ENCODE measurements at places on chromosomes 1 and 21. TPM values are rescaled to one million over a fixed set of nuclear protein-coding genes. Genes with fewer than 3 reads are reported as not detected.

CACNA1E gene
- polyA plus RNA-seq = 0.27 TPM

DNA sequence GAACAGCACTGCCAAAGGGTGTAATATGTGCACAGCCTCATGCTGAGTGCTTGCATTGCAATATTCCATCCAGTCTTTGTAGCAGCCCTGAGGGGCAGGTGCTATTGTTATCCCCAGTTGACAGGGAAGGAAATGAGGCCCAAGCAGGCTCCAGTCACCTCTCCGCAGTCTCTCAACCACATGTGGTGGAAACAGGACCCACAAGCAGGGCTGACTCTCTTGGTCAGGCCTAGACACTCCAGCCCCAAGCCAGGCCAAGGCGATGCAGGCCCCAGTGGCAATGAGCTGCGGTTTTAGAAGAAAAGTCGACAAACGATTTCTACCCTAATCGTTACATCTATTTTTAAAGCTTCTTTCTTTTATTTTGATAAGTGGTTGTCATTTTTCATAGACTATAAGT lies 52.6 kb upstream of the GADD45A start:
- no peak for DNase-seq

DNA sequence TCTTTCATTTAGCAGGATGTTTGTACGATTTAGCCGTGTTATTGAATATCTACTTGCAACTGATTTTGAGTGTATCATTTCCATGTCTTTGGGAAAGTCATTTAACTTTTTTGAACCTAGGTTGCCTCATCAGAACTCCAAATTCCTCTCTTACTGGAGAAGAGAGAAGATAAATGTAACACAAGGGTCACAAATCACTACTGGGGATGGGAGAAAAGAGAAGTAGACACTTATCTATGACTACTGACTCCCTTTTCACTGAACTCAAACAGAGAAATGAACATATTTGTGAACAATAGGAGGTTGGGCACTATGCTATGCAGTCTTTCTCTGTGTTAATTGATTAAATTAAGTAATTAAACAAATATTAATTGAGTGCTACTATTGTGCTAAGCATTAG lies 42.2 kb downstream of the TENT5C start:
- DNase-seq = no peak

- DNase-seq = no peak
Observed at GRCh38 chr1:103084181-103084580, 24.1 kb downstream of the COL11A1 start.
